GM19239 (cell line): ENCODE measurements at places on chromosomes 3 and 15.
A peak's percentile ranks its signal among the peaks of the same experiment; 100 is the strongest.

DNA sequence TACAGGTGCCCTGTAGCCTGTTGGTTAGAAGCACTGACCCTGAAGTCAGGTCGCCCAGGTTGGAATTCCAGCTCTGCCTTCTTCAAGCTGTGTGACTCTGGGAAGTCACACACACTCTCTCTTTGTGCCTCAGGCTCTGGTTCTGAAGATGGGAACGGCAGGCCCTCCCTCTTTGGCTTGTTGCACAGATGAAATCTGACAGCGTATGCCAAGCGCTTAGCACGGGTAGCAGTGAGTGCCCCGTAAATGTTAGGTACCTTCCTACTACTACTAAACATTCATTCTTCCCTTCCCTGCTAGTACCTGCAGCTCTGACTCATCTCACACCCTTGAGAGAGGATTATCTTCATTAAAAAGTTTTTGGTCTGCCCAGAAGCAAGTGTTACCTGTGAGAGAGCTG, 139.0 kb downstream of the PGPEP1L start:
- no peak for DNase-seq

DNA sequence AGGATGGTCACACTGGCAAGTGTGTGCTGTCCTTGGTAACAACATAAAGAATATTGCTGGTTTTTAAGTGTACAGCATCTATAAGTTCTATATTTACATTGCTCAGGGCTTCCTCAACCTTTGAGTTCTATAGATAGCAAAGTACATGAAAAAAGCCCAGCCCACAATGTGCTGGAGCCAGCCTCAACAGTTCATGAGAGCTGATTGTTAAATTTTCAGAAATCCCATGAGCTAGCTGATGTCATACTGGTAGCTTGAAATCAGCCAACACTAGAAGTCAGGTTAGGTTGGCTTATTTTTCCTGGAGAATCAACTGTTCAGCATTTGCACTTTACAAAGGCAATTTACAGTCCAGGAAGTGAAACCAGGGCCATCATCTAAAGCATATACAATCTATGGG, 102.8 kb downstream of the STRIT1 start:
- DNase-seq: no peak

- no peak for DNase-seq
These were observed 475.2 kb upstream of the TGFBR2 start for GRCh38 chr3:30131191-30131590.

- no peak for DNase-seq
These were observed 30.1 kb downstream of the MYRIP start for GRCh38 chr3:39839484-39839883.

GRCh38 chr3:43892526-43892925, 201.8 kb downstream of the ABHD5 start:
- DNase-seq: peak; percentile 27

DNA sequence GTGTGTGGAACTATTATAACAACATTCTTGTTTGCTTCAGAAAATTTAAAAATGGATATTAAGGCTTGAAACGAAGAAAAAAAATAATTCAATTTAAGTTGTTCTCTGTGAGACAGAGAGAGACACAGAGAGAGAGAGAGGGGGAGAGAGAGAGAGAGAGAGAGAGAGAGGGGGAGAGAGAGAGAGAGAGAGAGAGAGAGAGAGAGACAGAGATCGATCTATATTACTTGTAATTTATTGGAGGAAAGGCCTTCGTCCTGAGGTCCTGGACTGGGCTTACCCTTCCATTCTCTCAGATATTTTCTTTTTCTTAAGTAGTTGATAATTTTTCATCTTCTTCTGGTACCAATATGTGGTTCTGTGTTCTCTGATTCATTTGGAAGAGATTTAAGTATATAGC, 25.9 kb downstream of the MFSD1 start:
- DNase-seq: no peak

DNA sequence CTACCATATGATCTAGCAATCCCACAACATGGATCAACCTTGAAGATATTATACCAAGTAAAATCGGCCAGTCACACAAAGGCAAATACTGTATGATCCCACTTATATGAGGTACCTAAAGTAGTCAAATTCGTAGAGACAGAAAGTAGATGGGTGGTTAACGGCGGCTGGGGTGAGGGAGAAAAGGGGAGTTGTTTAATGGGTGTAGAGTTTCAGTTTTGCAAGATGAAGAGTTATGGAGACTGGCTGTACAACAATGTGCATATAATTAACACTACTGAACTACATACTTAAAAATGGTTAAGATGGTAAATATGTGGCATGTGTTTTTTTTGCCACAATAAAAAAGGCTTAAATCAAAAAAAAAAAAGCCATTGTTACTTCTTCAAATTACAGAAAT, 60.4 kb downstream of the GPR176 start:
- DNase-seq: no peak

DNA sequence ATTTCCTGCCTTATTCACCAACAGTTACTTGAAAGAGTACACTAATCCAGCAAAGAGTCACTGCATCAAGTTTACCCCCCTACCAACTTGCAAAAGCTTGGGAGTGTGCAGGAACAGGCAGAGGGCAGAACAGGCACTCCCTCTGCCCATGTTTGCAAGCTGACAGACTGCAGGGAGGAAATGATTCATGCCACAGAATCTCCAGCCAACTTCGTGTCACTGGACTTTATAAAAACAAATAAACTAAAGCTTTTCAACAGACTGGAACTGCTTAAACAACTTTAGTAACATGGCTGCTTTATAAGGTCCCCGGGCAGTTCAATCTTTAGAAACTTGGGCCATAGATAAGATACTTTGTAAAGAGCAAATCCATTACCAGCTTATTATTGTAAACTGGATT, 129.5 kb downstream of the THRB start:
- no peak for DNase-seq

- DNase-seq: no peak
These were observed 22.0 kb downstream of the SMAD6 start for GRCh38 chr15:66723826-66724731.

GRCh38 chr3:184017672-184018423, at the start of gene ABCC5:
ABCC5 (minus strand) TSS chr3:184017884; CDS start chr3:184014392, 3,492 bp downstream.
- DNase-seq: peak; percentile 92

DNA sequence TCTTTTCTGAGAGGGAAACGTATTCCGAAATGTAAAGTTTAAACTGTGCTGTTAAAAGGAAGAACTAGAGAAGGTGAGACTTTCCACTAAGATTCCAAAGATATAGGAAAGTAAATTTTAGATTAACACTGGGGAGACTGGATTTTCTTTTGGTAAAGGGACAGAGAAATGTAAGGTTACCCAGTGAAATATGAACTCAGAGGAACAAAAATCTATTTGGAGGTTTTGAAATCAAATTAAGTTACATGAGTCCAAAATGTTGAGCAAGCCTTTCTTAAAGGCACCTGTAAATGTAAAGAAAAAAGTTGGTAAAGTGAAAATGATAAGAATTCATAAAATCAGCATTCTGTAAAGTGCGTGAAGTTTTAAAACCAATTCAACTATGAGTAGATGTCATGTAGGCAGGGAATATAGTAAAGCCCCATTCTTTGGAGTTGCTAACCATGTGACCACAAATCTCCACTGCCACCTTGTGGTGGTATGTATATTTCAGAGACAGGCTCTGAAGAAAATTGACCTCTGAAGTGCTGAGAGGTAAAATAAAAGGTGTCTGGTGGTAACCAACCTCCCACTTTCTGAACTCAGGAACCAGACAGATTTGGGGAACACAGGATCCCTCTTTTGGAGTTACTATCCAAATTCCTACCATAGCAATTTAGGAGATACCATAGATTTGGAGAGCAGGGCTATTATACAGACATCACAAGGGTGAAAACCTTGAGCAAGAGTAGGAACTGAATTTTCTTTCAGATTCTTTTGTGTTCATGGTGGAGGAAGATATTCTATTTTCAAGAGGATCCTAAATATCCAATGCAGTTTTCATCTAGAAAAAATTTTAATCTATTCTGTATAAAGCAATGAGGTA, 215.3 kb downstream of the ROBO2 start:
- peak; percentile 6 for DNase-seq
